ENCODE measurements at places on chromosomes 11 and 22.
A peak's percentile ranks its signal among the peaks of the same experiment; 100 is the strongest.

GRCh38 chr11:35842958-35843357 lies 100.9 kb upstream of the LDLRAD3 start:
- no peaks in the 10 kb centered on the region for H3K4me1 ChIP-seq
- no peak overlapping the region for H3K4me3 ChIP-seq
- no peaks in the 10 kb centered on the region for H3K36me3 ChIP-seq
- H3K27ac ChIP-seq, result no peak overlapping the region
- DNase-seq, result no peak

GRCh38 chr11:111819161-111819828 lies 52.1 kb downstream of the ALG9 start:
- H3K27me3 ChIP-seq, result no peaks in the 10 kb centered on the region
- peak overlapping the region; percentile 73 for H3K27ac ChIP-seq
- H3K4me3 ChIP-seq, result no peak overlapping the region
- no peak for DNase-seq
- H3K4me1 ChIP-seq, result peaks cover 43% of the 10 kb centered on the region

DNA sequence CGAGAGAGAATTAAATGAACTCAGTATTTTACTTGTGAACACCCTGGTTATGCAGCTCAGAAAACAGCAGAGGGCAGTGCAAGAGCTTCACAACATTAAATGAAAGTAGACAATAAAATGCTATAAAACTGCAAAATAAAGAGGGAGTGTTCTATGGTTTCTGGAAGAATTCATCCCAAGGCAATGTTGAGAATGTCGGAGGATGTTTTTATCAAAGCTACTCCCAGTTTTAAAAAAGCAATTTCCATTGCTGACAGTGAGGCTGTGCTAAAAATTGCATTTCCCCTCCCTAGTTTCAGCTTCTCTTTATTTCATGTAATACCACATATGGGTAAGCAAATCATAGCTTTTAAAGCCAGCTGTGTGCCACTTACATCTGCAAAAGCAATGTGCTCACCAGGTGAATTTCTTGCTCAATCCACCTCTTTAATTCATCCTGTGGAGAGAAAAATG lies 296.8 kb downstream of the RAB38 start:
- H3K4me1 ChIP-seq, result no peaks in the 10 kb centered on the region
- no peaks in the 10 kb centered on the region for H3K36me3 ChIP-seq
- no peak overlapping the region for H3K4me3 ChIP-seq
- DNase-seq, result no peak
- no peak overlapping the region for H3K27ac ChIP-seq
- peaks cover 4% of the 10 kb centered on the region for H3K27me3 ChIP-seq

- no peaks in the 10 kb centered on the region for H3K27me3 ChIP-seq
- DNase-seq, result no peak
Observed at GRCh38 chr11:8905528-8906165, 5.3 kb upstream of the AKIP1 start.

GRCh38 chr11:47010179-47010578 lies 73.6 kb downstream of the CSTPP1 start:
- H3K4me3 ChIP-seq, result no peak overlapping the region
- peaks cover 9% of the 10 kb centered on the region for H3K36me3 ChIP-seq
- H3K27ac ChIP-seq, result no peak overlapping the region
- H3K27me3 ChIP-seq, result no peaks in the 10 kb centered on the region

DNA sequence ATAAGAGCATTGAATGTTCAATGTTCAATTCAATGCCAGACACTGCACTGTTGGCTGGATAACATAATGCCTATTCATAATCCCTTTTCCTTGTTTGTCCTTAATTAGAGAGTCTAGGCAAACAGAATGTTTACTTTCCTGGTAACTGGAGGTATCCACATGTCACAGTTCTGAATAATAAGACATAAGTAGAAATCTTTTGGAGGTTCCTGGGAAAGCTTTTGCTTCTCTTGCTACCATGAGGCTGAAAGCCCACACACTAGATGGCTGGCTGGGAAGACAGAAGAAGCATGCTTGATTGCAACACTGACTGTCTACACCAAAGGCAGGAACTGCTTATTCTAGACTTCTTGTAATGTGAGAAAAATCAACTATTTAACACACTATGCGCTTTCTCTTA lies 79.5 kb downstream of the GAB2 start:
- H3K4me1 ChIP-seq, result no peaks in the 10 kb centered on the region
- no peaks in the 10 kb centered on the region for H3K27me3 ChIP-seq
- no peak overlapping the region for H3K27ac ChIP-seq
- H3K36me3 ChIP-seq, result peaks cover 7% of the 10 kb centered on the region

DNA sequence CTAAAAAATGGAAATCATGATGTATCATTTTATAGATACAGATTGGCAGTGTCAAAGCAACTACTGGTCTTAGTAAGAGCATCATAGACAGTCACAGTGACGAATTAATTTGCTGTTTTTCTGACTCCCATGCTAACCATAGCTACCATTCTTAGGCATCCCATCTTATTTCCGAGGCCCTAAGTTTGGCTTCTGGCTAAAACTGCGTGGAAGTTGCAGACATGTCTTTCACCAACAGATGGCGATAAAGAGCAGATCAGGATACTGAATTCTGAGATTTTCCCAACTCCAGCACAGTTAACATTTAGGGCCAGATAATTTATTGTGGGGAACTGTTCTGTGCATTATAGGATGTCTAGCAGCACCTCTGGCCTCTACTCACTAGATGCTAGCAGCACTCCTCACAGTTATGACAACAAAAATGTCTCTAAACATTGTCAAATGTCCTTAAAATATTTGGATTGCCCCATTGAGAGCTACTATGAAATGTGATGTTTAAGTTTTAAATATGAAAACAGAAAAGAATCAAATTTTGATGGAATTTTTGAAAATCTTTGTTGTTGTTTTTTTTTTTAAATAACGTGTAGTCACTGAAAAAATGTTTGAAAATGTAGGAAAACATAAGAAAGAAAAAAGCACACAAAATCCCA lies 16.3 kb downstream of the OR2AG2 start:
- no peak overlapping the region for H3K4me3 ChIP-seq
- H3K27me3 ChIP-seq, result peaks cover 4% of the 10 kb centered on the region
- no peaks in the 10 kb centered on the region for H3K4me1 ChIP-seq
- H3K36me3 ChIP-seq, result no peaks in the 10 kb centered on the region
- DNase-seq, result no peak

GRCh38 chr11:2808850-2809846 lies 76.4 kb downstream of the CDKN1C start:
- H3K4me3 ChIP-seq, result no peak overlapping the region
- no peaks in the 10 kb centered on the region for H3K36me3 ChIP-seq
- DNase-seq, result peak; percentile 56
- H3K27ac ChIP-seq, result no peak overlapping the region

DNA sequence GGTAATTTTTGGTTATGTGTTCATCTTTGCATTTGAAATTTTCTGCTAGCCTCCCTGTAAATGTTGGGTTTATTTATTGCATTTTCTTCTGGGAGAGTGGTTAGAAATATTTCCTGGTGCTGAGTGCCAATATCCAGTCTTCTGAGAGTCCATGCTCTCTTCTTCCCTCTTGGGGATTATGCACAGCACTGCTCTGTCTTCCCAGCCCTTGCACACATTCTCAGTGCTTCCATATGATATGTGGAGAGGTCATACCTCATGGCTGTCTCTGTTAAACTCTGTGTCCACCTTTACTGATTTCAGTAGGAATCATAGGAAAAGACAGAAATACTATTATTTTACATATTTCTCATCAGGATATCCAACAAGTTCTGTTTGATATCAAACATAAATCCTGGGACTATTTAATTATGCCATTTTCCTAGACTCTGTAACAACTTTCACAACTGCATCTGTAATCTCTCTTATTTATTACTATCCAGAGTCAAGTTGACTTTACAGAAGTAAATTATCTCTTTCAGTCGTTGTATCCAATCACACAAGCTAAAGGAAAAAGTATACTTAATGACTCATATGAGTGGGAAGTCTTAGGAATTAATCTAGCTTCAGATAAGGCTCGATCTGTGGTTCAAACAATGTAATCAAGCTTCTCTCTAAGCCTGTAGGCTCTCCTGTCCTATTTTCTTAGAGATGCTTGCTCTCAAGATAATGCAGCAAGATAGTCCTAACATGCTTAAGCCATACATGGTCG lies 2.7 kb upstream of the NXPE1 start:
- H3K27ac ChIP-seq, result no peak overlapping the region
- H3K4me3 ChIP-seq, result no peak overlapping the region
- no peaks in the 10 kb centered on the region for H3K4me1 ChIP-seq
- peaks cover 2% of the 10 kb centered on the region for H3K27me3 ChIP-seq

DNA sequence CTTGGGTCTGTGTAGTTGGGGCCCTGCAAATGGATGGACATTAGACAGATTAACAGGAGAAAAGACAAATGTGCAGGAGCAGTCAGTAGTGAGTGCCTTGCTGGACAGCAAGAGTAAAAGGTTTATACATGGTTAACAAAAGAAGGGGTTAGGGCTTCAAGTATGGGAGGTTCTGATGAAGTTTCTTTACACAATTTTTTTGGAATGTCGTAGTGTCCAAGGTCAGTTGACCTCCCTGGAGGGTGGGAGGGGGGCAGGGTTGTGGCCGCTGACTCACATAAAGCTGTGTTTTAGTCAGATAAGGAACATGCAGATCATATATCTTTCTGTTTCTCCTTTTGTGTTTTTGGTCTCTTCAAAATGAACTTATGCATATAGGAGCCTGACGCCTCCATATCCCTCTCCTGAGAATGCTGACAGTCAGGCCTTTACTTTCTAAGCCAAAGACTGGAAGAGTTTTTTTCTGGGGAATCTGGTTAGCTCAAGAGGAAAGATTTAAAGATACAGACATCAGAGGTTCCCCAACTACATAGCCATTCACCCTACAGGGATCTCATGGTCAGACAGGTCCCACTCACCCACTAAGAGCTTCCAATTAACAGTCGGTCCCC lies 134.3 kb downstream of the NECTIN1 start:
- H3K4me1 ChIP-seq, result peaks cover 24% of the 10 kb centered on the region
- DNase-seq, result no peak
- H3K27ac ChIP-seq, result peak overlapping the region; percentile 20
- no peaks in the 10 kb centered on the region for H3K36me3 ChIP-seq
- no peaks in the 10 kb centered on the region for H3K27me3 ChIP-seq

GRCh38 chr11:124892146-124892545 lies 5.5 kb downstream of the ROBO4 start:
- H3K4me3 ChIP-seq, result no peak overlapping the region
- H3K27me3 ChIP-seq, result peaks cover 9% of the 10 kb centered on the region
- peaks cover under 1% of the 10 kb centered on the region for H3K4me1 ChIP-seq
- H3K27ac ChIP-seq, result no peak overlapping the region
- H3K36me3 ChIP-seq, result no peaks in the 10 kb centered on the region

- no peak overlapping the region for H3K4me3 ChIP-seq
- DNase-seq, result no peak
- peaks cover 2% of the 10 kb centered on the region for H3K27me3 ChIP-seq
- no peaks in the 10 kb centered on the region for H3K4me1 ChIP-seq
- no peak overlapping the region for H3K27ac ChIP-seq
Observed at GRCh38 chr11:88043149-88043548, 132.1 kb downstream of the RAB38 start.

GRCh38 chr11:46050003-46050461 lies 71.2 kb downstream of the PHF21A start:
- peaks cover 20% of the 10 kb centered on the region for H3K4me1 ChIP-seq
- no peak overlapping the region for H3K4me3 ChIP-seq
- no peak for DNase-seq
- no peaks in the 10 kb centered on the region for H3K27me3 ChIP-seq
- H3K36me3 ChIP-seq, result peaks cover 16% of the 10 kb centered on the region
